ENCODE measurements at places on chromosomes 2 and 18.
A peak's percentile ranks its signal among the peaks of the same experiment; 100 is the strongest.

- DNase-seq = no peak
These were observed 86.5 kb upstream of the PPP1CB start for GRCh38 chr2:28665041-28665704.

- DNase-seq = no peak
These were observed 163.6 kb upstream of the ZNF516 start for GRCh38 chr18:76658627-76659026.

DNA sequence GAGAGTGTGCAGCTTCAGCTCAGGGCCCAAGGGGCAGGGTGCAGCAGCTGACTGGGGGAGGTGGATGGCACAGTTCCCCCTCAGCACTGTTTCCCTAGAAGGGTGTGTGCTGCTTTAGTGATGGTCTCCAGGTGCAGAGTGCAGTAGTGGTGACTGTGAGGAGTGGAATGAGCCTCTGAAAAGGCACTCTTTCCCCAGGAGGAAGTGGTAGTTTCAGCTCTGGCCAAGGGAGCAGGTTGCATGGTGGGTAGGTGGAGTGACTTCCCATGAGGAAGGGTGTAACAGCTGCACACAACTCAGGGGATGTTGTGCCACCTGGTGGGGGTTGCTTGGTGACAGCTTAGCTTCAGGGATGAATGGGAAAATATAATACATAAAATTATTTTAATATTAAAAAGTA lies 251.5 kb upstream of the NXPH2 start:
- DNase-seq = no peak

DNA sequence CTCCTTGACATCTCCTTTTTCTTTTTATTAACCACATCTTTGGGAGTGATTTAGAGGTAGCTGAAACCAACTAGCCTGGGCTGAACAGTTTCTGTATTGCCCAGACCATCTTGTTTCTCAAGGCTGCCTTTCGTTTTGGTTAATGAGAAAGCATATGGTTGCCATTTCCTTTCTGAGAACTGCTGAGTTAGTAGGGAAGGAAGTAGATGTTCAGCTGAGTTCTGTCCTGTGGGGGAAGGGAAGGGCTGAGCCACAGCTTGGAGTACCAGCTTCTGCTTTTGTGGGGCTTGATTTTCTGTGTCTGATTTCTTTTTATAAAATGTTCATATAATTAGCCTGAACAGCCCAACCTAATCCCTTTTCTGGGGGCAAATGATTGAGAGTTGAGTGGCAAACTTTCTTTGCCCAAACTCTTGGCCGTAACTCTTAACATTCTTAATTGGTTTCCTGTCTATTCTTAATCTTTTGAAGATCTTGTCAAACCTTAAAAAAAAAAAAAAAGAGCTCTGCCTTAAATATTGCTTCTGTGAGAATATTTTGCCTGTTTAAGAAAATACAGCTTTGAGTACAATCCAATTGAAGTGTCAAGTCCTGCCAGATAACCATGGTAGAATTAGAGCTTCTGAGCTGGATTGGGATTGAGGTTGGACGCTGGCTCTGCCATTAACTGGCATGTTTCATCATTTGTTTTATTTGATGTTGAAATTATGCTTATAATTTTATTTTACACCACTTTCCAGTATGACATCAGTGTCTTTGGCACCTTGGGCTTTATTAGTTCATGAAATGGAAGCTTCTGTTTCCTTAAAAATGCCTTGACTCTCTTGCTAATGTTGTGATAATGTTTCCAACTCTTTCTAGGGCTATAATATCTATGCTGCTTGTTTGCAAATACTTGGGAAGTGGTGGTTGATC lies 1.9 kb upstream of the NABP1 start:
- DNase-seq = no peak

GRCh38 chr2:68849579-68850030 lies 21.6 kb downstream of the BMP10 start:
- peak; percentile 53 for DNase-seq

DNA sequence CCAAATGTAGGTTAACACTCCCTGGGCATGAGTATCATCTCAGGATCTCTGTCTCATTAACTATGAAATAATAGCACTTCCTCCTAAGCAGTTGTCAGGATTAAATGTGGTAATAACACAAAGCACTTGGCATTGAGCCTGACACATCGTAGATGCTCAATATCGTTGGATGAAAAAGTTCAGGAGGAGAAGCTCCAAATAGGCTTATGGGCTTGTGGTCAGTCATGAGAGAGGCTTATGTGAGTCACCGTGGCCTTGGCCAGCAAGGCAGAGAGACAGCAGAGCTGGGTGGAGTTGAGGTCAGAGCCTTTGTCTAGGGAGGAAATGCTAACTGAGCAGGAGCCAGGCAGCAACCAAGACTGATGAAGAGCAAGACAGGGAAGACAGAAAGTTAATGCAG lies 68.3 kb upstream of the PPM1B start:
- peak; percentile 13 for DNase-seq

DNA sequence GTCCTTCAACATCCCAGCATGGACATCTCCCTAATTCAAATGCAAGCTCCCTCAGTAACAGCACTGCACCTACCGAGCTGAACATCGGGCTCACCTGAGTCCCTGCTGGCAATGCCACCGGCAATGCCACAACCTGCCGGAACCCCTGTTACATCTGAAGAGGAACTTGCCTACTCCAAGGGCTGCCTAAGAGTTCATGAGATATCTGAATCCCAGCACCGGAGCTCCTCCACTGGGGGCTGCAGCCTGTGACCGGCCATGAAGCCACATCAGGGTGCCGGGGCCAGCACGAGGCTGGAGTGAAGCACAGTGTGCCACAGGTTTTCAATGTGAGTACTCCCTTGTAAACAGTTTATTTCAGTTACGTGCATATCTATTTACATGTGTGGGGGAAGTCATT lies 152.9 kb downstream of the EIPR1 start:
- DNase-seq = no peak

DNA sequence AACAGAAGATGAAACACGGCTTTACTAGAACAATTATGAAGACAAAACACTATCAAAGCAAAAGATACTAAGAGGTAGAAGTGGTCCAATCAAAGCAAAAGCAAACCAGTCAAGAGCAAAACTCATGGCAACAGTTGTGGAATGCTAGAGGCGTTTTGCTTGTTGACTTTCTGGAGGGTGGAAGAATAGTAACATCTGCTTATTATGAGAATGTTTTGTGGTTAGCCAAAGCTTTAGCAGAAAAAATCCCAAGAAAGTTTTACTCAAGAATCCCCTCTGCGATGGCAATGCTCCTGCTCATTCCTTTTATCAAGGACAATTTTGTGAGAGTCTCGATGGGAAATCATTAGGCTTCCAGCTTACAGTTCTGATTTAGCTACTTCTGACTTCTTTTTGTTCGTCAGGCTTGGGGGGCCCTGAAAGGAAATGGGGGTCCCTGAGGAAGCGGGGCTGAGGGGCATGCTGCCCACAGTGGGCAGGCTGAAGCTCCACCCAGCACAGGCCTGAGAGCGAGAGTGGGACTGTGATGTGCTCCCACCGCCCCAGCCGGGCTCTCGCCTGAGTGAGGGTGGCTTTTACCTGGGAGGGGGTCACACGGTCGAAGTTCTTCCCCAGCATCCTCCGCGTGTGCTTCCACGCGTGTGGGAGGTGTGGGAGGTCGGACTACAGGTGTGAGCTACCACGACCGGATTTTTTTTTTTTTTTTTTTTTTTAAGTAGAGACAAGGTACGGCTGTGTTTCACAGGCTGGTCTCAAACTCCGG lies 49.0 kb upstream of the MC4R start:
- DNase-seq = no peak

- no peak for DNase-seq
These were observed 415.0 kb upstream of the CELF4 start for GRCh38 chr18:37980556-37980955.

- DNase-seq = peak; percentile 16
These were observed 10.9 kb downstream of the GNLY start for GRCh38 chr2:85704800-85705679.

- DNase-seq = peak; percentile 16
These were observed 447 bp downstream of the TRAF3IP1 start for GRCh38 chr2:238320648-238321281.

GRCh38 chr18:13302457-13303225 lies 84.1 kb downstream of the LDLRAD4 start:
- peak; percentile 9 for DNase-seq

GRCh38 chr18:13612196-13612997 lies 114.0 kb downstream of the FAM210A start:
- no peak for DNase-seq

- DNase-seq = no peak
These were observed 7.0 kb upstream of the TNS1 start for GRCh38 chr2:218009765-218010139.

DNA sequence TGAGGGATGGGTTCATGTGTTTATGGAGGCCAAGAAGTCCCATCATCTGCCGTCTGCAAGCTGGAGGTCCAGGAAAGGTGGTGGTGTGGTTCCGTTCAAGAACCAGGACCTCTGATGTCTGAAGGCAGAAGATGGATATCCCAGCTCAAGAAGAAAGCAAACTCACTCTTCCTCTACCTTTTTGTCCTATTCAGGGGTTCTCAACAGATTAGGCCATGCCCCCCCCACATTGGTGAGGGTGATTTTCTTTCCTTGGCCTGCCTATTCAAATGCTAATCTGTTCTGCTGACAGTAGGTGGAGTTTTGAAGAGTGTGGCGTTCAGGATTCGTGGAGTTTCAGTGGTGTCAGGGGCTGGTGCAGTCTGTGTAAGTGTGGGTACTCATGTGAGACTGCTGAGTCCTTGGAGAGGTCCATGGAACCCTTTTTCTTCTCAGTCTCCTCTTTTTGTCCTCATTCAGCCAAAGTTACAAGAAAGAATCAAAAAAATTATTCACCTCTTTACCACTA lies 5.9 kb downstream of the MSL3B start:
- DNase-seq = no peak

- DNase-seq = no peak
These were observed 43.7 kb upstream of the TWIST2 start for GRCh38 chr2:238803996-238804870.

GRCh38 chr2:111117598-111118480 lies 2.9 kb upstream of the BCL2L11 start:
- DNase-seq = peak; percentile 30

DNA sequence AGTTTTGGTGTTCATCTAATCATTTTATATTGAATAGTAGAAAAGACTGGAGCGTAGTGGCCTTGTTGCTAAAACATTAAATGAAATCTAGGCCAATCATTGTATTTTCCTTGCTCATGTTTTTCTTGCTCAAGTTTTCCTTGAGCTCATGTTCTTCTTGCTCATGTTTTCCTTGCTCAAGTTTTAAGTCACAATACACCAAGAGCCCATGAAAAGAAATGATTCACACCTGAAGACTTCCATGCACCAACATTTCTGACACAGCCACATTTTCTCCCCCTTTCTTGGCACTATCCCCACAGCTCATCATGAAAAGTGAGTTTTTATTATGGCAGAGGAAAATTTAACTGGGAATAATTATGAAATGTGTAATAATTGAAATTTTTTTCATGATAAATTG lies 92.0 kb downstream of the LRP1B start:
- DNase-seq = no peak

- no peak for DNase-seq
These were observed 5.4 kb downstream of the GAREM2 start for GRCh38 chr2:26178246-26178645.
